ENCODE measurements at places on chromosomes 3 and 15. TPM values are rescaled to one million over a fixed set of nuclear protein-coding genes. Genes with fewer than 3 reads are reported as not detected.

GPR160 gene
- total RNA-seq, result 1.2 TPM

AQP9 gene
- total RNA-seq, result not detected

CCDC39 gene
- total RNA-seq, result not detected

TM4SF18 gene
- total RNA-seq, result 164 TPM

GCSAM gene
- total RNA-seq, result not detected

SMCO1 gene
- not detected for total RNA-seq
